ENCODE measurements at places on chromosomes 7 and 10. TPM values are rescaled to one million over a fixed set of nuclear protein-coding genes. Genes with fewer than 3 reads are reported as not detected.

The LRRD1 gene
- polyA plus RNA-seq: 0.04 TPM

The NEUROG3 gene
- polyA plus RNA-seq: 1.2 TPM

The OR2A42 gene
- not detected for polyA plus RNA-seq

The CLDN12 gene
- polyA plus RNA-seq: 27.4 TPM

The ITIH5 gene
- 13.3 TPM for polyA plus RNA-seq

The CEP55 gene
- 1.8 TPM for polyA plus RNA-seq

The RBP3 gene
- not detected for polyA plus RNA-seq

All from sigmoid colon (tissue), 7 donors.